ENCODE measurements at places on chromosomes 3 and 15. TPM values are rescaled to one million over a fixed set of nuclear protein-coding genes. Genes with fewer than 3 reads are reported as not detected.

DNA sequence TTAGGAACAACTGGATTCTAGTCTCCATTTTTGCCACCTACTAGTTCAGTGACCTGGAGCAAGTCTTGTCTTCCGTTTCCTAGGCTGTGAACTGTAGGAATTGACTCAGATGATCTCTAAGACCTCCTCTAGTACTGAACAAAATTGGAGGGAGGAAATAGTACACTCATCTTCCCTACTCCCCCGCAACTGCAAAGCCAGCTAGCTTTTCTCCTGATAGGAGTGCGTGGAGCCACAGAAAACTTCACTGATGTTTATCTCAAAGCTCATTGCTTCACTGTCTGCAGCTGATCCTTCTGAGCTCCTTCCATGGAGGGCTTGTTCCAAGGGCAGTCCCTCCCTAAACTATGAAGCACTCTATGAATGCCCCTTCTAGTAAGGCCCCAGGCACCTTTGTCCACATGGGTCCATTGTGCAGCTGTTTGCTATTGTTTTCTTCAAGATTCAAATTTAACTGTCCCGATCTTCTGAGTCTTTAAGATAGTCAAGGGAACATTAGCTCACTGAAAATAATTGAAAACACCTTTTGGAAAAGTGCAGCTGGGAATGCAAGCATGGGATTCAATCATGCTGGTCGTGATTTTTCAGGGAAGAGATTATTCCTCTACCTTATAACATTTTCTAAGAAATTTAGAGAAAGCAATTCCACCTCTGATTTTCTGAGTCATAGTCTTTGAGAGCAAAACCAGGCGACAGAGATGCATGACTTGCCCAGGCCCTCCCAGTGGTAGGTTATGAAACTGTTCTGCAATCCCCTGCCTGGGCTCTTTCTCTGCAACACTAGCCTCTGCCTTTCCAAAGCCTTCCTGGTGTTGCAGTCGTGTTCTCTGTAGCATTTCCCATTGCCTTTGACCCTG lies 24.3 kb downstream of the FILIP1L start:
- H3K27me3 ChIP-seq: peaks cover 2% of the 10 kb centered on the region
- H3K4me3 ChIP-seq: peak overlapping the region; percentile 81
- H3K36me3 ChIP-seq: no peaks in the 10 kb centered on the region
- peaks cover 81% of the 10 kb centered on the region for H3K4me1 ChIP-seq

DNA sequence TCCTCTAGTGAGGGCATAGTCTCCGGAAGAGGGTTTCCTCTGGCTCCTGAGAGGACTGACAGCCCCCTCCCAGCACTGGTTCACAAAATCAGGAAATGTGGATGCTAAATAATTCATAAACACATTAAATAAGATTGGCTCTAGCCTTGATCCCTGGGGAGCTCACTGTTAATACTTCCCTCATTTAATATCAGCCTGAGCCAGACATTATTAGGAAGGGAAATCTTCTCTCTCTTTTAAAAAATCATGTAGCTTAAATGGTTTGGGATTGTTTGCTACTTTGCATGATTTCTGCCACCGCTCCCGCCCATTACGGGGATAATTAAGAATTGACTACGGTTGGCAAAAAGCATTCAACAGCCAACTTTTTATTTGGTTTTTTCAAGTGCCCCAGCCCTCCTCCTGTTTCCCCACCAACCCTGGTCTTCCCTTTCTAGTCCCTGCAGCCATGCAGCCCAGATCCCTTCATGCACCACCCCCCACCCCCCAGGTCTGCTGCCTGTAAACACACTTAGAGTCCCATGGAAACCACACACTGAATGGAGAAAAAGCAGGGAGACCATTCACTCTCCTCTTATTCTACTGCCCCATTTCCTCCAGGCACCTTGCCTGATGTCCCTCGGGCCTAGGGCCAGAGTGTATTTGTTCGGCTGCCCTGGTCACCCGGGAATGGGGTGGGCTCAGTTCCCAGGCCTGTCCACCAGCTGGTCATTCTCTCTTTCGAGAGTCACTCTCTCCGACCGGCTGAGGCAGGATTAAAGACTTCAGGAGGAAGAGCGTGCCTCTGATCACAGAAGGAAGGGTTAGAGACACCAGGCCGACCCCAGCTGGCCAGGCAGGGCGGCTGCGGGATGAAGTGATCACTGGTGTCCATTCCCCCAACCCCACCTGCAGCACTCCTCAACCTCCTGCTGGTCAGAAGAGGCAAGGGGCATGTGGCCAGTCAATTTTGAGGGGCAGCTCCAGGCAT lies 45.1 kb downstream of the SEMA5B start:
- DNase-seq: no peak
- H3K27ac ChIP-seq: no peak overlapping the region
- H3K36me3 ChIP-seq: no peaks in the 10 kb centered on the region
- peaks cover 61% of the 10 kb centered on the region for H3K27me3 ChIP-seq
- H3K4me3 ChIP-seq: no peak overlapping the region

DNA sequence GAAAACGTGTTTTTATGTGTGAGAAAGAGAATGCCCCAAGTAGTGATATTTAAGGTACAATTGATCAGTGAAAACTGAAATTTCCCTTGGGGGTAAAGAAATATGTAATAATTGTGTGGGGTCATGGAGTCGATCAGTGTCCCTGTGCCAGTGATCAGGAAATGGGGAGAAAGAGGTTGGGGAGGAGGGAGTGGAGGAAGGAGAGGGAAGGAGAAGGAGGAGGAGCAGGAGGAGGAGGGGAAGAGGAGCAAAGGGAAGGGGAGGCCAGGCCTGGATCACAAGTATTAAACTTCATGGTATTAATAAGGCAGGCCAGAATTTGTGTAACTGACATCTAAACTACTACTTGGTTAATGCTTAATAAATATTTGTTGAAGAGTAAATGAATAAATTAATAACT lies 30.4 kb downstream of the THSD4 start:
- no peak overlapping the region for H3K4me3 ChIP-seq
- no peak for DNase-seq
- H3K27ac ChIP-seq: no peak overlapping the region
- H3K4me1 ChIP-seq: peaks cover 19% of the 10 kb centered on the region
- H3K27me3 ChIP-seq: no peaks in the 10 kb centered on the region
- peaks cover 28% of the 10 kb centered on the region for H3K36me3 ChIP-seq

The SLCO2A1 gene
- 0.17 TPM for total RNA-seq

DNA sequence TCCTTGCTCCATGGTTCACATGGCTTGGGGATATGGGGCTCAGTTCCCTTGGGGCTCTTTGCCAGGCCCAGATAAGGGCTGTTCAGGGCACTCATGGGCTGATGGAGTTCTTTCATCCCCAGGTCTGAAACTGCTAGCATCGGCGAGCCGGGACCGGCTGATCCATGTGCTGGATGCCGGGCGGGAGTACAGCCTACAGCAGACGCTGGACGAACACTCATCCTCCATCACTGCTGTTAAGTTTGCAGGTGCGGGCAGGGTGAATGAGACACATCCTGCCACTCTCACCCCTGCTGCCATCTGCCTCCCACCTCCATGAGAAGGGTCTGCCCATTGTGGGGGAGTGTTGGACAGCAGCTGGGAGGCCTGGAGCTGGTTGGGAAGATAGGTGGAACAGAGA lies 11.1 kb upstream of the JMJD7 start:
- no peak overlapping the region for H3K27ac ChIP-seq
- H3K4me1 ChIP-seq: peaks cover 7% of the 10 kb centered on the region
- no peaks in the 10 kb centered on the region for H3K27me3 ChIP-seq

The NR2E3 gene
- not detected for total RNA-seq

GRCh38 chr3:7669641-7670040 lies 808.7 kb downstream of the GRM7 start:
- no peaks in the 10 kb centered on the region for H3K4me1 ChIP-seq
- no peaks in the 10 kb centered on the region for H3K36me3 ChIP-seq
- no peaks in the 10 kb centered on the region for H3K27me3 ChIP-seq
- no peak for DNase-seq

DNA sequence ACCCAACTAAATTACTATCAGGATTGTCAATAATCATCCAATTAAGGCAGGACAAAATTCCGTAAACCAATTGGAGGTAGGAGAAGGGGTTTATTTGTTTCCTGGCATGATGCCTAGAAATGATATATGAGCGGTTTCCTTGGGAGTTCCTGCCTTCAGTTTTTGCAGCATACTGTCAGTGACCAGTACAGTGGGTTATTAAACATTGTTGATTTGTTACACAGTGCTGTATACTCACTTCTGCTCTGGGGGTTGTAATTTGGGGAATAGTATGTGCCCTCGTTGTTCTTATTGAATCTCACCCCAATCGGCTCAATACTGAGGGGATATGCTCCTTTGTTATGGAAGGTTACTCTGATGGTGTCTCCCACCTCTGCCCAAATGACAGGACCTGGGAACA lies 22.2 kb downstream of the CP start:
- H3K4me3 ChIP-seq: no peak overlapping the region
- no peak overlapping the region for H3K27ac ChIP-seq
- DNase-seq: peak; percentile 9
- H3K36me3 ChIP-seq: no peaks in the 10 kb centered on the region
- no peaks in the 10 kb centered on the region for H3K27me3 ChIP-seq

- no peak overlapping the region for H3K4me3 ChIP-seq
- H3K27me3 ChIP-seq: no peaks in the 10 kb centered on the region
- DNase-seq: no peak
Measured at GRCh38 chr3:111311709-111312235, 230.2 kb upstream of the CD96 start.

DNA sequence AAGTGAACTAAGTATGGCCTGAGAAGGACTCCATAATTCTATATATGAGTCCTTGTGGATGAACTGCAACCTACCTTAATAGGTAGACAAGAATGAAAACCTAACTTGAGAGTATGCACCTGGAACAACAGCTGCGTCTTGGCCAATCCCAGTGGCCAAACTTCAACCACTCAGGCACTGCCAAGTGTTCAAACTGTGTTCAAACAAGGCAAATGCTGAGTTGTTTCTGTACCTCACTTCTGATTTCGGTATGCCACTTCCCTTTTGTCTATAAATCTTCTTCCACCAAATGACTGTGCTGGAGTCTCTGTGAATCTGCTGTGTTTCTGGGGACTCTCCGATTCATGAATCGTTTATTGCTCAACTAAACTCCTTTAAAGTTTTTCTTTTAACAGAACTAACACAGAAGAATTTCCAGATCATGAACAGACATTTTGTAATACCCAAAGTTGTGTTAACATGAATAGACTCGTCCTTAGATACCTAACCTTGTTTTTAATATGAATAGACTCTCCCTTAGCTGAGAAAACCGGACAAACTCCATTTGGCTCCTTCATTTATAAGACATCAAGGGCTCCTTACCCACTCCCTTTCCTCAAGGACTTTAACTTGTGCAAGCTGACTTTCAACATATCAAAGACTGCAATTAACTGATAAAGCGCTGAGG lies 4.1 kb downstream of the ZNF717 start:
- no peaks in the 10 kb centered on the region for H3K27me3 ChIP-seq
- H3K4me1 ChIP-seq: peaks cover 11% of the 10 kb centered on the region
- H3K36me3 ChIP-seq: peaks cover 82% of the 10 kb centered on the region
- no peak overlapping the region for H3K4me3 ChIP-seq
- H3K27ac ChIP-seq: no peak overlapping the region

DNA sequence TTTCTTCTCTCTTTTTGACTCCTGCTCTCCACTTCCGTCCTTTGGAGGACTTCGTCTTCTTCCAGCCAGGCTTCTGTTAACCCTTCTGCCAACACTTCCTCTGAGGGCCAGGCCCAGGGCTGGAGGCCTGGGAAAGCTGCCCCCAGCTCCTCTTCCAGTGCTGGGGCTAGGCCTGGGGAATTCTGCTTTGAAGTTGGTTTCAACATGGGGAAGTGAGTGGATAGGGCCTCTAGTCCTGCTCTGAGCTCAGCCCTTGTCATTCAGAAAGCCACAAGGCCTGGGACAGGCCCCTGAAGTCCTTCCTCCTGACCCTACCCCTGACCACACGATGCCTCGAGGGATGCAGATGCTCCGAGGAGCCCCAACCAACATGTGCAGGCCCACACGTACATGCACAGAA lies 53.9 kb upstream of the HERC1 start:
- no peaks in the 10 kb centered on the region for H3K27me3 ChIP-seq
- no peak for DNase-seq
- H3K4me3 ChIP-seq: no peak overlapping the region
- H3K36me3 ChIP-seq: no peaks in the 10 kb centered on the region
- H3K4me1 ChIP-seq: no peaks in the 10 kb centered on the region

The FETUB gene
- total RNA-seq: not detected

DNA sequence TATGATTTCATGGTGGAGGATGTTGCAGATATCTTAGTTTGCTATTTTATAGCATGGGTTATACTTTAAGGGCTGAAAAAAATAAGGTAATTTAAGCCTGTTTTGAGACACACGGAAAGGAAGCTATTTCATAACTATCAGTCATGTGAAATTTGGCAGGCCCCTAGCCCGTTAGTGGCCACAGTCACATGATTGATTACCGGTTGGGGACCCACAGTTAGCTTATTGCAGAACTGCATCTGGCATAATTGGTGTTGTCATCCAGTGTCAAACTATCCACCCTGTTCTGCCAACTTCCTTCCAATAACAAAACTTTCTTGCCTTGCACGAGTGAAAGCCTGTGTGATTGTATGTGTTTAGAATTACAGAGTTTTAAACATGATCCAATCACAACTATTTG lies 35.2 kb downstream of the FNDC3B start:
- H3K4me1 ChIP-seq: peaks cover 50% of the 10 kb centered on the region
- no peak overlapping the region for H3K4me3 ChIP-seq
- no peak overlapping the region for H3K27ac ChIP-seq
- no peaks in the 10 kb centered on the region for H3K27me3 ChIP-seq
- DNase-seq: no peak
- peaks cover 23% of the 10 kb centered on the region for H3K36me3 ChIP-seq

The STXBP5L gene
- total RNA-seq: not detected

GRCh38 chr3:142276781-142277180 lies 51.4 kb upstream of the GK5 start:
- H3K4me1 ChIP-seq: peaks cover 74% of the 10 kb centered on the region
- H3K27ac ChIP-seq: no peak overlapping the region
- DNase-seq: peak; percentile 37

The LIPC gene
- total RNA-seq: not detected

The MCF2L2 gene
- total RNA-seq: not detected

The TLR9 gene
- not detected for total RNA-seq

DNA sequence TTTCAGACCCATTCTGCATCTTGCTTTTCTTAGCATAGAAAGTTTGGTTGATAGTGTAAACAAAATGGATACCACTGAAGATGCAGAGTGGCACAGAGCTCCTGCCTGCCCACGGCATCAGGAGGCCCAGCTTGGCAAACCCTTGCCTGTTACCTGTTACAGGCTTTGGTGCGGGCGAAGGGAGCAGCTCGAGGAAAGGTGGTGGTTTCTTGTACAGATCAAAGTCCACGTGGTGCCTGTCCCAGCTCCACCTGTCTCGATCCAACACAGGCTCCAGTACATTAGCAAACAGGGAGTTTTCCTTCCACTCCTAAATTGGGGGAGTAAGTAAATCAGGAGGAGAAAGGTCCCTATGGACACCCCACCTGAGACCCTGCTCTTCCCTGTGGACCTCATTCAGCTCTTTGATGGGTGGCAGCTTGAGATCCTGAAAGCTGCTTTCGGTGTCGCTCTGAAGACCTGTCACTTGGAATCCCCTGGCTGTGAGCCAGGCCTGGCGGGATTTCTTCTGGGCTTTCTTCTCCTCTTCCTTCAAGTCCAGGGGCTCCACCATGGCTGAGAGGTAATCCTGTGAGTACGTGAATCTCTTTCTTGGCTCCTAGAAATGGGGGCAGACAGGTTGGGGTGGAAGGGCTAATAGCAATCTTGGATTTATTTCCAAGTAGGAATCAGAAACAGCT lies 35.7 kb downstream of the ACAD9 start:
- H3K36me3 ChIP-seq: peaks cover 52% of the 10 kb centered on the region
- no peak overlapping the region for H3K27ac ChIP-seq
- DNase-seq: no peak

GRCh38 chr3:81540787-81541186 lies 220.7 kb downstream of the GBE1 start:
- no peaks in the 10 kb centered on the region for H3K36me3 ChIP-seq
- H3K27ac ChIP-seq: no peak overlapping the region
- H3K4me1 ChIP-seq: peaks cover 4% of the 10 kb centered on the region
- no peak overlapping the region for H3K4me3 ChIP-seq
- no peaks in the 10 kb centered on the region for H3K27me3 ChIP-seq

Data from HFFc6 (cell line).